ENCODE measurements at places on chromosomes 11 and 22.

GRCh38 chr22:27803841-27804415 is 2.4 kb upstream of the MN1 start:
- no peak for DNase-seq

DNA sequence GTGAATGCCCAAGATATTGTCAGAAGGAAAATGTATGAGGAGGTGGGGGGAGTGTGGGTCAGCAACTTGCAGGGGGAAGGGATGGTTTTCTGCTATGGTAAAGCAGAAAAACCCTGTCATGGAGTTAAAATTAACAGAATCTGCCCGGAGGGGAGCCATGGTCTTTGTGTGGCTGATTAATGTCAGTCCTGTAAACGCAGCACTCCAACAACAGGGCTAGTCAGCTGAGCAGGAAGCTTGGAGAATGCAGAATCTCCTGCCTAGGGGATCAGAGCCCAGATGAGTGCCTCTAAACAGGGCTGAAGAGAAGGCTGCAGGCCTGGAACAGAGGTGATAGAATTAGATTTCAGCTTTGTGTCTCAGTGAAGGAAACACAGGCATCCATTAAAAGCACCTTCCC is 140.9 kb upstream of the MTNR1B start:
- DNase-seq, result no peak

- DNase-seq, result no peak
Measured at GRCh38 chr11:122103321-122103720, 12.7 kb downstream of the BLID start.

GRCh38 chr11:62702246-62702645 is 5.0 kb downstream of the BSCL2 start:
- no peak for DNase-seq

DNA sequence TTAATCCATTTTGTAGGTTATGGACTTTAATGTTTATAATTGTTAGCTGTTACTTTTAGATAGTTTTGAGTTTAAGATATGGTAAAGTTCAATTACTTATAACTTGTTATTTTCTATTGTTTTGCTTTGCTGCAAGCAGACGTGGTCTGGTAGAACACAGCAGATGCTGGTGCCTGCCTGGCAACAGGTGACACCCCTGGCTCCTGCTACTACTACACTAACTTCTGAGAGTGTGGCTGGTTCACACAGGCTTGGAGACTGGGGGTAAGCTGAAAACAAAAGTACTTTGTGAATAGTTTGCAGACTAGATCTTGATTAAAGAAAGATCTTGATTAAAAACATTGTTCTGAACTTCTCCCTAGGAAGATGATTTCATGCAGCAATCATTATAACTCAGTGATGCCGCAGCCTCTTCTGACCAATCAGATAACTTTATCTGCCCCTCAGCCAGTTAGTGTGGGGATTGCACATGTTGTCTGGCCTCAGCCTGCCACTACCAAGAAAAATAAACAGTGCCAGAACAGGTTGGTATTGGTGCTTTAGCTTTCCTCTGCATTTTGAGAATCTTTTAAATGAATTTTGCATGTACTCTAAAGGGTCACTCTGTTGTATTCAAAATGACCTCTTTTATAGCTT is 90.4 kb downstream of the HIPK3 start:
- DNase-seq, result no peak

- no peak for DNase-seq
Measured at GRCh38 chr22:29334696-29335344, 19.3 kb upstream of the RASL10A start.

DNA sequence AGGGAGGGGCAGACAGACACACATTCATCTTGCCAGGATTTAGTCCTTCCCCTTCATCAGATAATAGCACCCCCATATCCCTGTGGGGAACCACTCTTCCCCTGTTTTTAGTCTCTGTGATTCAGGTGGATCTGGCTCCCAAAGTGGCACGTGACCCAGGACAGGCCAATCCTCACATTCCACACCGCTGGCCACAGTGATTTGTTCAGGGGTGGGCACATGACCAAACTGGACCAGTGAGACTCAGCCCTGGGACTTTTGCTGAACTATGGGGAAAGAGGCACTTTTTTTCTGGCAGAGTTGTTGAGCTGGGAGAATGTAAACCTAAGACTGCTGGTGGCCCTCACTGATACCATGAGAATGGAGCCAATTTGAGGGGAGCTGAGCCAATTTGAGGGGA is 19.1 kb upstream of the KCNJ11 start:
- DNase-seq, result no peak

- no peak for DNase-seq
Measured at GRCh38 chr11:36056160-36056751, 112.4 kb downstream of the LDLRAD3 start.

DNA sequence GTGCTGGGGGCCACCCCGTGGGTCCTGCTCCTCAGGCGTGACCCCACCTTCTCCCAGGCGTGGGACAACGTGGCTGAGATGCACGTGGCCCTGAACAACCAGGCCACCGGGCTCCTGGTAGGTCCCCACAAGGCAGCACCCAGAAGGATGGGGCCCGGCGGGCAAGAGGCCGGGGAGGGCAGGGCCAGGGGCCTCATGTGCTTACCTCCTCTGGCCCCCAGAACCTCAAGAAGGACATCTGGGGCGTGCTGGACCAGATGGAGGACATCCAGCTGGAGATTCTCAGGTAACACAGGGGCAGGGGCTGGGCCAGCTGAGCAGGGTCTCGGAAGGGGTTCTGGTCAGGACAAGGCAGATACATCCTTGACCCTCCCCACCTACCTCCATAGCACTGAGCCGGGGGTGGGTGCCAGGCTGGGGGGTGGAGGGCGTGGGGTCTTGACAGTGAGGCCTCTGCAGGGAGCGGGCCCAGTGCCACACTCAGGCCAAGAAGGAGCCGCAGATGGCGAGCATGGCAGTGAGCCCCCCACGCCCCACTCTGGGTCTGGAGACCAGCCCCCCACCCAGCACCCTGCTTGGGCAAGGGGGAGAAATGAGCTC is 186.3 kb downstream of the IGLL1 start:
- no peak for DNase-seq

DNA sequence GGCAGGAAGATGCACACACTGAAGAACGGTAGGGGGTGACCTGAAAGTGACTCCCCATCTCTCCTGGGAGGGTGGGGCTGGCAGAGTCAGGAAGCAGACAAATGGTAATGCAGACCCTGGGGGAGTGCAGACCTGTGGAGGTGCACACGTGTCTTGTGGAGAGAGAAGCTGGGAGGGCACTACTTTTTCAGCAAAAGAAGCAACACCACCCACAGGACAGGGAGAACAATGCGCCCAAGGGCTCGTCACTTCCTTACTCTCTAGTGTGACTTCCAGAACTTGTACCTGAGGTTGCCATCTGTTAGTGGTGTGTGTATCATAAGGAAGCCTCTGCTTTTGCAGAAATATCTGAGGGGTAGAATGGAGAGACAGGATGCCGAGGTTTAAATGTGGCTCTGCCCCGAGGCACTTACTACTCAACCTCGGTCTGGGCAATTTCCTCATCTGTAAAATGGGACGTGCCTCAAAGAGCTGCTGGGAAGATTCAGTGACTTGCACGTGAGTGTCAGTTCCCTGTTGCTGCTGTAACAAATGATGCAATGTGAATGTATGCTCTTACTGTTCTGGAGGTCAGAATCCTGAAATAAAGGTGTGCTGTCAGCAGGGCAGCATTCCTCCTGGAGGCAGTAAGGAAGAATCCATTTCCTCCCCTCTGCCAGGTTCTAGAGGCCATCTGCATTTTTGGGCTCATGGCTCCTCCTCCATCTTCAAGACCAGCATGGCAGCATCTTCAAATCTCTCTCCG is 323.4 kb downstream of the SHANK2 start:
- DNase-seq, result no peak

- no peak for DNase-seq
Measured at GRCh38 chr11:25938952-25939351, 393.0 kb upstream of the ANO3 start.

DNA sequence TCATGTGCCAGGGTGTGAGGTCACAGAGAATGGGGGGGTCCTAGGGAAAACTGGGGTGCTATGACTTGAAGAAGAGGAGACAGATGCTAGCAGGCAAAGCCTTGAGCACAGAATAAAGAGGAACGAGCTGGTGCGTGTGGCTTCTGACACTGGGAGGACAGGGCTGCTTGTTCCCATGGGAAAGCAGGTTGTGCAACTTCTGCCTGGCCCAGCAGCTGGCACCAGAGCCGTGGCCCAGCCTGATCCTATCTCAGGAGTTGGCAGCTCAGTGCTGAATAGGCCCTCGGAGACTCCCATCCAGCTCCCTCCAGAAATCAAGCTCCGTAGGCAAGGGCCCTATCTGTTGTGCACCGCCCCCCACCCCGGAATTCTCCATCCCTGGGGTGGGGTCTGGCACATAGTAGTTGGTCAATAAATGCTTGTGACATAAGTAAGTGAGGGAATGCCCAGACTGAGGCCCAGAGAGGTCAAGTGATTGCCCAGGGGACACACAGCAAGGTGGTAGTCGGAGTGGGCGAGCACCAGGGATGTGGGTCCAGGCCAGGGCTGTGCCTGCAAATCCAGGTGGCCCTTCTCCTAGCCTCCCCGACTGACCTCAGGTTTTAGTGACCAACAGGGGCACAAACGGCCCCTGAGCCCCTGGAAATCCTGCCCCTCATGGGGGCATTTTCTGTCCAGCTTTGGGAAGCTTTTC is 19.5 kb upstream of the FADD start:
- no peak for DNase-seq

- no peak for DNase-seq
Measured at GRCh38 chr22:45932071-45932470, 44.9 kb downstream of the WNT7B start.

DNA sequence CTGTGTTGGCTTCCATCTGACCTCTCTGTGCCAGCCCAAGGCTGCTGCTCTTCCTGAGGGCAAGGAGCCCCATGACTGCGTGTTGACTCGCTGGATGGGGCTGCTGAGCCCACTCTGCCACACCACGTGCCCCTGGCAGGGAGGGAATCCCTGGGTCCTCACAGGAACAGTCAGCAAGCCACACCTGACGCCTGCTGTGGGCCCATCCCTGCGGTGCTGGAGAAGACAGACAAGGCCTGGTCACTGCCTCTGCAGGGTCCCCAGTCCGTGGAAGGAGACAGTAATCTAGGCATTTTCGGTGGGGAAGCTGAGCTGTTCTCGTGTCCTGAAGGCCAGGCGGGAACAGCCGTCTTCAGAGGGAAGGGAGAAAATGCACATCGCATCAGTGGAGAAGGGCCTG is 10.6 kb upstream of the PPP6R3 start:
- DNase-seq, result no peak

DNA sequence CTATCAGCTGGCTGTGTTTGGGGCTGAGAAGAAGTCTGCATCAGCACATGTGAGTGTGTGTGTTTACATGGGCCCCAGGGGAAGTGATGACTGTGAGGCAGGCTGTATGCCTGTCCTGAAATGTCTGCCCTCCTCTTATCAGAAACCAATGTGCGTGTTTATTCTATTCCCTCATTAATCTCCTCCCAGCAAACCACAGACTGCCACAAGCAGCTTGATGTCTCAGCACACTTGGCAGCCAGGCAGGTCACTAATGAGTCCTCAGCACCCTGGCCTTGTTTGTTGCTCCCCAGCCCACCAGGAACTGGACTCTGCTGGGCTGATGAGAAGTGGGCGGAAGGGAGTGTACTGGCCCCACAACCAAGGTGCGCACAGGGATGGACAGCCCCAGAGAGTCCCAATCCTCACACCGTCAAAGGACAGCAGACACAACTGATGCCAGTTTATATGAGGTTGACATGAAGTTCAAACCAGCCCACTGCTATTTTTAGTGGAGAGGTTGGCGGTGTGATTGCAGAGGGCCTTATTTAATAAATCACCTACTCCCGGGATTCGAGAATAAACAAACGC is 225.8 kb downstream of the ETS1 start:
- no peak for DNase-seq

DNA sequence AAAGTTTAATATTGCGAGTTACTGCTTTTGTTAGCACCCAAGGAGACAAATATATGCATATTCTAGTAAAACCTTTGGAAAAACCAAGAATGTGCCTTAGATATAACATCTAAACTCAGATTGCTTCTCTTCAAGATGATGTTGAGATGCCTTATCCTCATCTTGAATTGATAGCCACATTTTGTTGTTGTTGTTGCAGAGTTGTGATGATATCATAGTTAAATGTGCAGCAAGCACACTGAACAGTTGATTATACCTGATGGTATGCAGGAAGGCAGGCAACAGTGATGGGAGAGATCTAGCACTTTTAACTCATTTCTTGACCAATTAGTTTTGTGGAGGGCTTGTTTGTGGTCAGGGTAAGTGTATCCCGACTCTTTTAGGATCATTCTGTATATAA is 48.0 kb downstream of the KDM2A start:
- DNase-seq, result no peak

DNA sequence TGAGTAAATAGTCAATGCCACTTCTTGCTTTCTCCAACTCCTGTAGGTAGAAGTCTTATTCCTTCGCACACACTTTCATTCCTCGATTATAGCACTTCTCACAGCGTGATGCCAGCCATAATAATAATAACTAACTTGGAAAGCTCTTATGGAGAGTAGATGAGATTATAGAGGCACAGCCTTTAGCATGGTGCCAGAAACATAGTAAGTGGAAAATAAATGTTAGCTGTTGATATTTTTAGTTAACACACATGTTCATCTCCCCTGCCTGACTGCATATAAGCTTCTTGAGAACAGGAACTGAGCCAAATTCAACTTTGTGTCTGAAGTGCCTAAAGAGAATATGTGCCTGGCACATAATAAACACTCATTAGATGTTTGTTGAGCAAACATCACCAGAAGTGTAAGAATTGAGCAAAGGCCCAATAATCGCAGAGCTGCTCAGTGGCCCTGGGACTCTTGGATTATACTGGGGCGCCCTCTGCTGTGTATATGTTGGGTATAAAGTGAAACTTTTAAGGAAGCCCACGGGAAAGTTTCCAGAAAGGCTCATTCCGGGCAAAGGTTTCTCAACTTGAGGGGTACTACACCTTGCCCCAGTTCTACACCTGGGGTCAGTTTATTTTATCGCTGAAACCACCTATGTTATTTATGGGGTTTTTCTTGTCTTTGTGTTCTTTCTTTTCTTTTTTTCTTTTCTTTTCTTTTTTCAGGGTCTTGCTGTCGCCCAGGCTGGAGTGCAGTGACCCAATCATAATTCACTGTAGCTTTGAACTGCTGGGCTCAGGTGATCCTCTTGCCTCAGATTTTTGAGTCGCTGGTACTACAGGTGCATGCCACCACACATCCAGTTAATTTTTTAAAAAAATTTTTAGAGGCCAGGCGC is 22.3 kb downstream of the SLN start:
- DNase-seq, result peak; percentile 17

DNA sequence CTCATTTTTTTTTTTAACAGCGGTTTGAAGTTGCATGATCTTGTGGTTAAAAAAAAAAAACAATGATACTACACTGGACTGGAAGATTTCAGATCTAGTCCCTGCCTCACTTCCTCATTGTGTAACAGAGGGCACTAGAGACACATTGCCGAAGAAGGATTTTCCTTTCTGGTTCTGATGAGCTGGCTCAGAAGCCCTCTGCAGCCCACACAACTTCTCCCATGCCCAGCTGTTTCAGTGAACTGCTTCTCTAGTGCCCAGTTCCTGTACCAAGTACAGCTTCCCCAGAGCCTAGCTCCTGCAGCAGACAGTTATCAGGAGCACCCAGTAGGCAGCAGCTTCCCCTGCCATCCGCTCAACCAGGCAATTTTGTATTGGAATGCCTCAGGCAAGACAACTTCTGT is 29.5 kb upstream of the ANO5 start:
- DNase-seq, result no peak

GRCh38 chr22:47083379-47083986 is 321.0 kb downstream of the TBC1D22A start:
- DNase-seq, result no peak

All from stimulated activated CD4-positive, alpha-beta T cell treated with anti-CD3 and anti-CD28 coated beads, Interleukin-15, amount 100 ng/mL, for 1 hour (primary cell).